ENCODE measurements at places on chromosomes 16 and 17.
A peak's percentile ranks its signal among the peaks of the same experiment; 100 is the strongest.

DNA sequence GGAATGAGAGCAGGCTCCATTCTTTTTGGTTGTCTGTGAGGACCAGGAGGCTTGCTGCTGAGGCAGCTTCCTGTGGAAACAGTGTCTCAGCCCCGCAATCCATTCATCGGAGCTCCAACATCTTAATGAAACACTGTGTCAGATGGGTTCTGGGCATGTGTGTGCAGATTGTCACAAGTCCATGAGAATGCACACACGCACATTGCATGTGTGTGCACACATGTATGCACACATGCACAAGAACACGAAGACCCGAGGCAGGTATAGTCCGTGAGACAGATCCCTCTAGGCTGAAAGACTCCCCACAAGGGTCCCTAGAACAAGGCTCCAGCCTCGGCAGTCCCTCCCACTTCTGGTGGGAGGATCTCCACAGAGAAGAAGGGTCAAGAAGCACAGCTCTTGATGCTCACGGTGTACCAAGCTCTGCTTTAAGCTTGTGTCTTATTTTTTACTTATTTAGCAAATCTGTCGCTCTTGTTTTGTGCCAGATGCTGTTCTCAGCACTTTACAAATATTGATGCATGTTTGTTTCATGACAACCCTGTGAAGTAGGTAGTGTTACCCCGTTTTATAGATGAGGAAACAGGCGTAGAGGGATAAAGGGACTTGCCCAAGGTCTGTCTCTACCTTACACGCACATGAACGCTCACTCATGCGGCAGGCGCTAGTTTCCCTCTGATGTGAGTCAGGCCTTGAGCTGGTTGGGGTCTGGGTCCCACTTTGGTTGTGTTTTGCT, 213.1 kb downstream of the SEC14L1 start:
- DNase-seq, result no peak

DNA sequence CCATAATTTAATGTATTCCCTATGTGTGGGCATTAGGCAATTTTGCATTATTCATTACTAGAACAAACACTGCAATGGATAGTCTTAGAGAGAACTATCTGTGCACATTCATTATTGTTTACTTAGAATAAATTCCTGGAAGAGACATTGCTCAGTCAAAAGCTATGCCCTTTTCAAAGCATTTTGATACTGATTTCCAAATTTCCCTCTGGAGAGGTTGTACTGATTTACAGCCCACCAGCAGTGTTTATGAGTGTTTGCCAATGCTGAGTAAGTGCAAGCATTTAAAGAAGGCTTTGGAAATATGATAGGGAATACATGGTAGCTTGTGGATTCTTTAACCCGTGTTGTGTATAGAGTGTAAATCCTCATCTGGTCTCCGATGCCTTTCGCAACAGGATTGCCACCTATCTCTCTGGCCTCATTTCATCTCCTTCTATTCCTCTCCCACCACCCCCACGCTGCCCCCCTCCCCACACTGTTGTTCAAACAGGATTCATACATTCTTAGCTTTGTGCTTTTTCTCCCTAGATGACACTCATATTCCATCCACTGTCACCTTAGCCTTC, 33.4 kb upstream of the MMD start:
- no peak for DNase-seq

- DNase-seq, result no peak
Observed at GRCh38 chr17:78276098-78276887, 44.9 kb downstream of the TMEM235 start.

- no peak for DNase-seq
Observed at GRCh38 chr17:36808180-36808661, 129.1 kb upstream of the LHX1 start.

GRCh38 chr17:18963126-18964017, 11.4 kb downstream of the SLC5A10 start:
- no peak for DNase-seq

DNA sequence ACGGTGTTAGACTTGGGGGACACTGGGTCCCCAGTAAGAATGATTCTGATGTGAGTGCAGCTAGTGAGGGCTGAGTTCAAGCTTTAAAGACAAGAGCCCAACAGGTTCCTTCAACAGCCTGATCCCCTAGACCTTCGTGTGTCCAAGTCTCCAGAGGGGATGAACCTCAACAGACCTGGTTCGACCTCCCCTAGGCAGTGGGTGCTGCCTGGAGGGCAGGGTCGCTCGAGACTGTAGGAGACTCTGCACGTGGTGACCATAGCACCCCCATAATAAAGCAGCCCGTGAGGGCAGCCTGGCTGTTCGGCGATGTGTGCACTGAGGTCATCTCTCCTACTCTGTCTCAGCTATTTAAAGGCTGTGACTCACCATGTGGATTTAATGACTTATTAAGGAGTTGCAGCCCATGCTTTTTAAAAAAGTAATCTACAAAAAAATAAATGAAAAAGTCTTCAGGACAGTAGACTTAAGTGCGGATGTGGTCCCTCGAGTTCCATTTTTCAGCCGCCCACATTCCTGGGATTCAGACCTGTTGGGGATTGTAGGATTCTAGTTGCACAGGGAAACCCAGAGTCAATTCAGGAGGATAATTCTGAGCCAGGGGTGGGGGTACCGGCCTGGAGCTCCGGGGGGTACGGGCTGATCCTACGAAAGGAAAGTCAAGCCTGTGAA, 23.4 kb upstream of the METRNL start:
- no peak for DNase-seq

DNA sequence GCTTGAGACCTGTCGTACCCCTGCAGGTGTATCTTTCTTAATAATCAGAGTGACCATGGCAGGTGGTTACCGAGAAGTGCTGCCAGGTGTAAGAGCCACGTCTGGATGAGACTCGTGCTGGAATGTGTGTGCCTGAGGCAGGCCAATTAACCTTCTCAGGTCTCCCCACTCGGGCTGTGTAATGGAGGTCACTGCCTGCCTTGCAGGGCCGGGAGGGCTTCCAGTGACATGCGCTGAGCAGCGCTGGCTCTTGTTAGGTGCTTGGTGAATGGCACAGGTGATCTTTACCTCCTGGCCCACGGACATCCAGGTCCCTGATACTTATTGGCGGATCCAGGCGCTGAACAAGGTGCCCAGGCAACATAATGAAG, 4.6 kb upstream of the GSE1 start:
- no peak for DNase-seq

DNA sequence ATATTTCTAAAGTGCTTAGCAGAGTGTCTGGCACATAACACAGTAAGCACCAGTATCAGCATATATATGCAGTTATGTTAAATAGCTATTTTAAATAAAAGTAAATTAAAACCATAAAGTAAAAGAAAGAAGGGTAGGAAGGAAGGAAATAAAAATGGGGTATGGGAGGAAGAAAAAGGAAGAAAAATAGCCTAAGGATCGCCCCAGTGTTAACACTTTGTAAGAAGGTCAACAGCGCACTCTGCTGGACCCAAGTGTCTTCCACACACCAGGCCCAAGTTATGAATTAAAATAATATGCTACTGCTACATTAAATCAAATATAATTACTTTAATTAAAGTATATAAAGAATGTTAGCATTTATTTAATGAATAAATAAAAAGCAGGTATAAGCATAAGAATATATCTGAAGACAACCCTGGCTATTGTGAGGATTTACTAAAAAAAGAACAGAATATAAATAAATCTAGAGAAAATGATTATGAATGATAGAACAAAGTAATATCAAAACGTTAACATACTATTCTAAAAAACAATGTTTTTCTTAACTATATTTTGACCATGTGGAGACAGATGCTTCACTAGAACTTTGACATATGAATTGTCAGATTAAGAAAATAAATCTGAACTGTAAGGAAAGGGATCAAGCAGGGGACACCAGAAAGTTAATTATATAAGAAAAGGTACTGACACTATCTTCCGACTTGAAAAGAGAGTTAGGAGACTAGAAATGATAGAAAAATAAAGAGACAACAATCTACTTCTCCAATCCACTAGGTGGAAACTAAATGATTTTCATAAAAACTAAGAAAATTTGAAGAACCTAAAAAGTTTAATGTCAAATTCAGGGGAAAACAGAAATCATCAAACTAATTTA, 25.9 kb downstream of the BRIP1 start:
- DNase-seq, result peak; percentile 54

GRCh38 chr17:82948081-82948511, 108.3 kb upstream of the ZNF750 start:
- peak; percentile 8 for DNase-seq

DNA sequence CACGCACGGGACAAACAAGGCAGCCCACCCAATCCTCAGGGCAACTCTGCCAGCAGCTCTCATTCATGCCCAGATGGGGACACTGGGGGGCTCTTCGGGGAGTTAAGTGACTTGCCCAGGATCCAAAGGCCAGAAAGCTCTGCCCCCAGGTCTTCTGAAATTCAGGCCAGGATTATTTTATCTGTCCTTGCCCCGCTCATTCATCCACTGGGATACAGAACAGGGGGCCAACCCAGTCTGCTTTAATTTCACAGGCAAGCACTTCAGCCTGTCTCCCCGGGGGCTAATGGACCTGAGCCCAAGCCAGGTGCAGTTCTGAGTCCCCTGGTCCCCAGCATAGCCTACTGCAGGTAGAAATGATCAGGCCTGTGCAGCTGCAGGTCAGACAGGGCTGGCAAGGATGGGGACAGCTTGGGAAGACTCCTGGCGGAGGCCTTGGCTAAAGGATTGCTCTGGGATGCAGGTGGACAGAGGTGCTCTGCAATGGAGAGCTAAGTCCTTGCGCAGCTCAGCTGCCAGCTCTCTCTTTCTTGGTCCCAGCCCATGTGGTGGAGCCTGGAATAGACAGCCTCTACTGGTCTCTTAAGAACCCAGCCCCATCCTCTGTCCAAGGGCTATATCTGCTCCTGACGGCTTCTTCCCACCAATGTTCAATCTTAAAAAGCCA, 766 bp upstream of the B3GNT9 start:
- DNase-seq, result no peak

GRCh38 chr17:32936186-32936893, 8.4 kb downstream of the TMEM98 start:
- DNase-seq, result no peak

GRCh38 chr17:17151962-17152361, 54.2 kb downstream of the PLD6 start:
- DNase-seq, result no peak

- no peak for DNase-seq
Observed at GRCh38 chr16:19203374-19203966, 35.4 kb downstream of the SYT17 start.

- peak; percentile 68 for DNase-seq
Observed at GRCh38 chr17:81481073-81481799, 31.4 kb downstream of the ACTG1 start.

- no peak for DNase-seq
Observed at GRCh38 chr16:12449374-12449773, 354.3 kb downstream of the CPPED1 start.

GRCh38 chr16:23267647-23268046, 34.5 kb upstream of the SCNN1B start:
- DNase-seq, result no peak

- no peak for DNase-seq
Observed at GRCh38 chr17:9705745-9706144, 60.4 kb downstream of the USP43 start.

- no peak for DNase-seq
Observed at GRCh38 chr16:4384509-4384942, 12.9 kb downstream of the VASN start.

GRCh38 chr16:48887646-48888210, 277.7 kb upstream of the N4BP1 start:
- no peak for DNase-seq

- no peak for DNase-seq
Observed at GRCh38 chr16:72988569-72988968, 59.4 kb downstream of the ZFHX3 start.

- no peak for DNase-seq
Observed at GRCh38 chr16:5505091-5505887, 407.7 kb upstream of the EEF2KMT start.

DNA sequence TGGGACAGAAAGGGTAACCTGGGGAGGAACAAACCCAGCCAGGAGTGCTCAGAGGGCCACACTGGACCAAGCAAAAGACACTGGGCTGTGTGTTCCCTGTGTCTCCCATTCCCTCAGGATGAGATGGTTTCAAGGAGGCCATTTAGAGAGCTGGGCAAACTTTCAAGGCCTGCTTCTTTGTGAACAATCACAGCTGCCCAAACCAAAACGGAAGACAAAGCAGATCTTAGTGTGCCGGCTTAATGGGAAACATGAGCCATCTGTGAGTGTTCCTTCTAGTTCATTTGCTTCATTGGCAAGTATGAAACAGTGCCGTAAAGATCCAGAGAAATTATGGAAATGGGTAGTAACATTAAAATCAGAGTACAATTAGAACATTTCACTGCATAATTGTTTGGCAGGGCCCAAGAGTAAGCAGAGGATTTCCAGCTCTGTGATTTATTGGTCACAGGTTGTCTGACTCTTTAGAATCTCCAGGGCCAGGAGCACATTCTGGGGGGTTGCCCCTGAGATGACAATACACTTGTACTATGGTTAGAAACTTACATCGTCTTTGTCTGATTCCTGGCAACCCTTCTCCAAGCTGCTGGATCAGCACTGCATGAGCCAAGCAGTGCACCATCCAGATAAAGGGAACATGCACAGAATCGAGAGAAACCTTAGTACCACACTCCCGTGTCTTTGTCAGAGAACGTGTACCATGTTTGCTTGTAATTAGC, 412.1 kb downstream of the RBFOX1 start:
- DNase-seq, result no peak

DNA sequence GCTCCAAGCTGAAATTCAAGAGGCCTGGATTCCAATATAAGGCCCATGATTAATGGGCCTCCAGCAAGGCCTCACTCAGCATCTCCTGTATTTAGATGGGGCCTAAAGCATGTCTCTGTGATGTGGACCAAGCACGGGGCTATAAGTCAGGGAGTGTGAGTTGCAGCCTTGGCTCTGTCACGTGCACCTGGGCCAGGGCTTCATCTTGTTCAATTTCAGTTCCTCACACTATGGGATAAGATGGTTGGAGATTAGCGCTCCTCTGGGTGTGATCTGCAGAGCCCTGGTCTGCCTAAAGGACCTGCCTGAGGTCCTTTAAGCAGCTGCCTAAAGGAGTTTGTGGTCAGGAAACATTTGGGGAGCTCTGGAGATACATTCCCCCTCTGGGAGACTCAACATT, 25.2 kb downstream of the KLHL36 start:
- DNase-seq, result no peak

GRCh38 chr17:21190078-21190477, 23.9 kb downstream of the TMEM11 start:
- DNase-seq, result no peak

DNA sequence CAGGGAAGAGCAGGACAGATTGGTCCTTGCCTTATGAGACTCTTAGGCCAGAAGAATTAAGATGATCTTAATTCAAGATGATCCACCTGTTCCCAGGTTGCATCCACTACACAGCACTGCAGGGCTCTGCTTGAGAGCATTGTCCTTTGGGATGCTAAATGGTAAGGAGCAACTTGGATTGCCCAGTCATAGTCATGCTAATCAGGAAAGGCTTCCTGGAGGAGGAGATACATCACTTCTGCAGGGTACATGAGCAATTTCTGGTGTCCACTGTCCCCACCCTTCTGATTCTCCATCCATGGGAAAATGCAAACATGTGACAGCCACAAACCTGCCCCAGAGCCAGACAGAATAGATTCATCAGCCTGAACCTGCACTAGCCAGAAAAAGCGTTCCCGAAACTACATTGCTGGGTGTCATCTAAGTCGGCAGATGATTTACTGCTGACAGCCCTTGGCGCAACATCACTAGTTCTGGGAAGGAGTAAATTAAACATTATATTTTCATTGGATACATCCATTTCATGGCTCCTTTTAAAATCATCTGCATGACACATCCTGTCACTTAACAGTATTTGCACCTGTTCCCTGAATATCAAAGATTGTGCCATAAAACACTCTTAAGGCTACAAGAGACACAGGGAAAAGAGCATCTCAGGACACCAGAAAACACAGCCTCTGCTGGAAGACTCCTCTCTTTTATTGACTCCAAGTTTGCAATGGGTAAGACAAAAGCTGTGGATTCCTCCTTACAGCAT, 282.2 kb downstream of the MAF start:
- no peak for DNase-seq
